CD4-positive, alpha-beta T cell treated with Interleukin-1 beta for 1 hour (primary cell): ENCODE measurements at places on chromosomes 16 and 17.

- no peak for DNase-seq
These were observed 3.8 kb downstream of the COTL1 start for GRCh38 chr16:84614073-84614459.

GRCh38 chr17:80327518-80327917 lies 66.9 kb downstream of the RNF213 start:
- DNase-seq: no peak

DNA sequence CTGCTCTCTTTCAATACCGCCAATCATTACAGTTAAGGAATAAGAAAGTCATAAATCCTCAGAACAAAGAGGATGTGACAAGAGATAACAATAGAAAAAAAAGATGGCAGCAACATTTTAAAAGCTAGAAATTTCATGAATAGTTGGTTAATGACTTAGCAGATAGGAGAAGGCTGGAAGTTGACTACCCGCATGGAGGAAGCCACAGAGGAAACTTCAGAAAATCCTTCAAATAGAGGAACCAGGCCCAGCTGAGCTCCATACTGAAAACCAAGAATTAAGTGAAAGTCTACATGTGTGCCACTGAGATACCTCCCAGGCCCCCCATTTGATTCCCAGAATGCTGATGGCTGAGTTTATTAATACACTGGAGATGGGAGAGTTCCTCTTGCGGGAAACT lies 109.3 kb downstream of the GSG1L start:
- no peak for DNase-seq

- no peak for DNase-seq
These were observed 12.5 kb downstream of the PLLP start for GRCh38 chr16:57271867-57272495.

DNA sequence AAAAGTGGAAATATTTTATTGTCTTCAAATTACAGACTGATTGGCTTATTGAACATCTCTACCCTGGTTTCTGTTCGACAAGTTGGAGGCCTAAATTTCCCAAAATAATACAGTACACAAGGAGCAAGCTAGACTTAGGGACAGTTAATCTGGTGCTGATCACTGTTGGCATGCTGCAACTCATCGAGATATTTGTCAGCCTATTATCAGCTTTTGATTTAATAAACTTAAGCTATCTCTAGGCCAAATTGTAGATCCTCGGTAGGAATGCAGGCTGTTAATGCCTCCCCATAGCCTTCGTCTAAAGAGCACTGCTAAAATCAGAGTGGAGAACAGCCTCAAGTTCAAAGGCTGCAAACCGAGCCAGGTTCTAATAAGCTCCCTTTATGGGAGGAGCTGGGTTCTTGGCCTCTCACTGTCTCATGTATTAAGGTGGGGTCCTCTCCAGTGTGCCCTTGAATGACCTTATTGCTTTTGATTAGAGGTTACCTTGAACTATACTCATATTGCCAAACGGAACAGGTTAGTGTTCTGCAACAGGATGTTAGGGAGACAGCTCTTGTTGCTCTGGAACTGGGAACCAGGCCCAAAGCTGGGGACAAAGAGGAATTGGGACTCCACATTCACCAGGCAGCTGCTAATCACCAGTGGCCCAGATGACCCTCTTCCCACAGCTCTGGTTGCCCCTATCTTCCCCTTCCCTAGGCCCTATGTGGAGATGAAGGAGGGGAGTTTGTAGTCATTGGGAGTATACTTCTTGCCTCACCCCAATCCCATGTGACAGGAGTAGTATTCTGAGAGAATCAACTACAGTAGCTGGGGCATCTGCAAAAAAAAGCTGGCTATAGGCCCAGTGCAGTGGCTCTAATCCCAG lies 69.5 kb upstream of the NOL11 start:
- no peak for DNase-seq

GRCh38 chr17:47924785-47925677 lies 16.3 kb upstream of the PNPO start:
- DNase-seq: no peak

DNA sequence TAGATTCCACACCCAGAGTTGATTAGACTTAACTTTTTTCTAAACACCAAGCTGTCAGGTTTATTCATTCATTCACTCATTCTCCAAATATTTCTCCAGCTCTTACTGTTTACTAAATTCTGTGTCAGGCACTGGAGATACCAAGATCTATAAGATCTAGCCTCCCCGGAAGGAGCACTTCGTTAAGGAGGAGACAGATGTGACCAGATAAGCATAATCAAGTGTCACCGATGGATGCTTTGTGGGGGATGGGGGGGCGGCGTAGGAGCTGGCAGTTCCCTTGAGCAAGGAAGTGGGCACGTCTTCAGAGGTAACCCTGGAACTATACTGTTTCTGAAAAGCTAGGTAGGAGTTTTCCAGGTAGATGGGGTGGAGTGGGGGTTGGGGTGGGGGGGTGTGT lies 3.8 kb upstream of the RPL26 start:
- no peak for DNase-seq

DNA sequence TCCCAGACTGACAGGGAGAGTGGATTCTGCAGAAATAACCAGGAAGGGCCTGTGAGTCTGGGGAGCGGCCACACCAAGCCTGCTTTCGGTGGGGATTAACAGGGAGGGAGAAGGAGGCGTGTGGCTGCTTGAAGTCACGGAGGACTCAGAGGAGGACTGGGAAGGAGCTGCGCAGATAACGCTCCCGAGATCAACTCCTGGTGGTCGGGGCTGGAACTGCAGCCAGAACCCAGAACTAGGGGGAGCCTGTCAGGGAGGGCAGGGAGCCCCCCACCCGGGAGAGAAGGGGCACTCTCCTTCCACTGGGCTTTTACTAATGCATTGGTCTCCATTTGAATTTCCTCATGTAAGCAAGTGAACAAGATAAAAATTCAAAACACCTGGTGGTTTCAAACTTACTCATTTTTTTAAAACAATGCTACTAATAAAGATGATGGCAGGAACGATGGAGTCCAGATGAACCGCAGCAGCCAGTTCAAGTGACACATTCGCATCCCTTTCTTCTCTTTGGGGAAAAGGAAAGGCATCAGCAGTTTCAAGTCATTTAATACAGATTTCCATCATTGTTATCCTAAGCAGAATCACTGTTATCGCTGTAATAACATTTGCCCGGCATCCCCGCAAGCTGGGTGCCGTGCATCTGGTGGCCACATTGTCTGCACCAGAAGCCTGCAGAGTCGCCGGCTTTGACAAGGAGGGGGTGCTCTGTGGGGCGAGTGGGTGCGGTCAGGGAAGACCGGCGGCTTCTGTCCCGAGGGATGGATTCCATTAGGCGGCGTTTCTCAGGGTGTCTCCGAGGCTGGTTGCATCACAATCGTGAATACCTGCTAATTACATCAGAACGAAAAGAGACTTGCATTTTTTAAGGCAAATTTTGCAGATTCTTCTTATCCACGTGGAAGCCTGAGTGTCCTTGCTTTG lies 183.0 kb downstream of the FOXL1 start:
- peak; percentile 23 for DNase-seq

DNA sequence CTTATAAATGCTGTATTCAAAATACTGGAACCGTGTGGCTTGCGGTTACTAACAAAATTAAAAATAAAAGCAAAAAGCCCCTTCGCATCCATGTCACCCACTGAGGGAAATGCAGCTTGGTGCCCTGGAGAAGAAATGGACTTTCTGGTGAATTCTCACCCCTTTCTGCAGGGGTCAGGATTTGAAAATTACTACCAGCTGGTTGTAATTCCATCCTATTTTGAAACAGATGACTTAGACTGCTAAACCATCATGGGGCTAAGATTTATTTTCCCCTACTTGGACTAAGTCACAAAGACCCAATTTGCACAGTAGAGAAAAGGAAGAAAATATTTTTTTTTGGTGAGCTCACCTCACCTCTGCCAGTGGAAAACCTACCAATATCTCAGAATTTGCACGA lies 111.4 kb upstream of the MYOCD start:
- DNase-seq: no peak

GRCh38 chr16:73572135-73572828 lies 524.4 kb upstream of the ZFHX3 start:
- DNase-seq: no peak

DNA sequence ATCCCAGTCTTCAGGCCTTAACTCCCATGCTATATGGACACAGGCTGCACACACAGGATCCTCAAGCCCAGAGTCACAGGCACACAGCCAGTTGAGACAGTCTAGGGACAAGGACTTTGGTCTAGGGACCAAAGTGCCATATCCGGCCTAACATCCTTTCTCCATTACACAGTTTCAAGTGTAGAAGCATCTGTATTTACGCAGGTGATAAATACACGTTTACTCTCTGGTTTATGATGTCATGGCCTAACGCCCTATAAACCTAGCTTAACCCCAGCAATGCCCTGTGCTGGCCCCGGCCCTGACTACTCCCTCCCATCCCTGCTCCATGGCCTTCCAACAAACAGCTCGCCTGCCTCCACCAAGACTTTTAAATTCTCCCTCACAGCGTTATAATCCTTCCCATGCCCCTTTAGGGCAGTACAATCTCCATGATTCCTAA lies 17.1 kb downstream of the CUEDC1 start:
- no peak for DNase-seq

GRCh38 chr17:51289696-51290111 lies 29.4 kb downstream of the UTP18 start:
- no peak for DNase-seq

DNA sequence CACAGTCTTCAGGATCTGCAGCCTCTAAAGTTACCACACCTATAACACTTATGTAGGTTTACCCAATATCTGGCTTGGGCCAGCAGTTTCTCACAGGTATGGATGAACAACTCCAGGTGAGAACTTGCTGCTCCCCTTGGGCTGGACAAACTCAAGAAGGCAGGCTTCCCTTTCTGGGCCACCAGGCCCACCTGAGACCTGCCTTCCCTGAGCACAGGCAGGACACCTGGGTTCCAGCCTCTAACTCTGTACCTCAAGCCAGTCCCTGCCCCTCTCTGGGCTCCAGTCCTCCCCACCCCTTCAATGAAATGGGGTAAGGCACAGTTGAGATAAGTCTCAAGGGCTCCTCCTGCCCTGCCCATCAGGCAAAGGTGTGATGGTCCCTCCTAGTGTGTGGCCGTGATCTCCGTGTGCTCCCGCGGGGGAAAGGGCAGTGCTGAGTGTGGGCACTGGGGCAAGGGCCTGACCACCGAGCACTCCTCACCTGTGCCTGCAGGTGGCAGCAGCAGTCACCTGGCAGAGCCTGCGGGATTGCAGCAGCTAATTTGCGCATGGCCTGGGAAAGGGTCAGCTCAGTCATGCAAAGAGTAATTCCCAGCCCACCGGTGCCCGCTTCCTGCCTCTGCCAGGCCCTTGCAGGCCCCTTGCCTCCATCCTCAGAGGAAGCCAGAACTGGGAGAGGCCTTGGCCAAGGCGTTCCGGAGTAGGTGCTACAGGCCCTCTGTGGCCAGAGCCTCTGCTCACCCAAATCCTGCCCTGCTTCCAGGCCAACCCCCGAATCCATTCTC lies 28.2 kb upstream of the ADGRG1 start:
- peak; percentile 36 for DNase-seq

GRCh38 chr16:49615576-49615975 lies 240.3 kb downstream of the ZNF423 start:
- no peak for DNase-seq

DNA sequence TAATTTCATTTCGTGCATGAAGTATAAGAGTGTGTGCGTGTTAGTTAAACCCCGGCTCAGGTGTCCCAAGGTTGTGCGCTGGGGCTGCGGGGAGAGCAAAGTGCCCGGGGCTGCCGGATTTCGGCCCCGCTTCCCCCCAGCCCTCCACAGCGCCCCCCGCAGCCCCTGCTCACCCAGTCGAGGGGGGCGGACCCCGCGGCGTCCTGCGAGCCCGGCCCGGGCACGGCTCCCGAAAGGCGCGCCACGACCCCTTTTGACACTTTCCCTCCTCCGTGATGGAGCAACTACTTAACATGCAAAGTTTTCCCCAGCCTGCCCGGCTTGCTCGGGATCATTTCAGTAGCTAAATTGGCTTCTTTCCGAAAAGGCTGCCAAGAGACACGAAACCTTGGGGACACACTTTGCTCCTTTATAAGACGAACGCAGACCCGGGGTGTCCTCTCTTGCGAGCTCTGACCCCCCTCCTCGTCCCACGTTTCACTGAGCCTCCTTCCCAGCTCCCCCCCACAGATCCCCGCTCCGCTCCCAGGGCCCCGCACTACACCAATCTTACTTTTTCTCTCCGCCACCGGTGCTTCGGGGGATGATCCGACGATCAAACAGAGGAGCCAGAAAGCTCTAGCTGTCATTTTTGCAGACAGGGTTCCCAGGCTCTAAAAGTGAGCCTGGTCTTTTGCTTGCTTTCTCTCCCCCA lies 552 bp downstream of the C17orf58 start:
- no peak for DNase-seq

- peak; percentile 69 for DNase-seq
These were observed 132.7 kb downstream of the CCDC182 start for GRCh38 chr17:57612202-57613071.

DNA sequence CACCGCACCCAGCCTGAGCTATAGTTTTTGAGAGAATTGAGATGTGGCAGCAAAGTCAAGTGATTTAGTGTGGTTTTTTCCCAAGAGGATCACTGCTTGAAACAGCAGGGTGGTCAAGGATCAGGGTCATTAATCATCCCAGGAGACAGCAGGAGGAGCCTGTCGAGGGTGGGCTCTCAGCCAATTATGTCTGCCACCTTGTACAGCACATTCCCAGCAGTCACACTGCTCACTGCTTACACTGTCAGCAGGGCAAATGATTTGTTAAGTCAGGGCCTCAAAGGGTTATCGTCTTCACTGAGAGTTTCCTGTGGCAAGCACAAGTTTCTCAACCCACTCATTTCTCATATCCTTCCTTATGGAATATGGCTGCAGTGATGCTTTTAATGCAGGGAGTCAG lies 13.2 kb downstream of the B3GNT9 start:
- DNase-seq: no peak

DNA sequence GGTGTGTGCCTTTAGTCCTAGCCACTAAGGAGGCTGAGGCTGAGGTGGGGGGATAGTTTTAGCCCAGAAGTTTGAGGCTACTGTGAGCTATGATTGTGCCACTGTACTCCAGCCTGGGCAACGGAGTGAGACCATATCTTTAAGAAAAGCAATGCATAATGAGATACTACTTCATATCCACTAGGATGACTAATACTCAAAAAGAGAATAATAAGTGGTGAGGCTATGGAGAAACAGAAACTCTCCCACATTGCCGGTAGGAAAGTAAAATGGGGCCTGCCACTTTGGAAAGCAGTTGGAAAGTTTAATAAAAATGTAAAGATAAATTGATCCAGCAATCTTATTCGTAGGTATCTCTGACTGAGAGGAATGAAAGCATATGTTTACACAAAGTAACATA lies 4.6 kb upstream of the NPIPB2 start:
- DNase-seq: no peak

- no peak for DNase-seq
These were observed 54.9 kb downstream of the BRIP1 start for GRCh38 chr17:61808442-61808841.

GRCh38 chr17:36653856-36654255 lies 52.5 kb downstream of the MRM1 start:
- no peak for DNase-seq
